ENCODE measurements at places on chromosomes 3 and 15. TPM values are rescaled to one million over a fixed set of nuclear protein-coding genes. Genes with fewer than 3 reads are reported as not detected.

The PLSCR4 gene
- total RNA-seq: 30.6 TPM

The OXTR gene
- total RNA-seq: 3.0 TPM

The DAPK2 gene
- 7.2 TPM for total RNA-seq

The UNC13C gene
- 57.5 TPM for total RNA-seq

The ITIH3 gene
- total RNA-seq: 0.98 TPM

The PPP1R14D gene
- total RNA-seq: not detected

The GABRA5 gene
- total RNA-seq: 80.7 TPM
